ENCODE measurements at places on chromosomes 1 and 21.

DNA sequence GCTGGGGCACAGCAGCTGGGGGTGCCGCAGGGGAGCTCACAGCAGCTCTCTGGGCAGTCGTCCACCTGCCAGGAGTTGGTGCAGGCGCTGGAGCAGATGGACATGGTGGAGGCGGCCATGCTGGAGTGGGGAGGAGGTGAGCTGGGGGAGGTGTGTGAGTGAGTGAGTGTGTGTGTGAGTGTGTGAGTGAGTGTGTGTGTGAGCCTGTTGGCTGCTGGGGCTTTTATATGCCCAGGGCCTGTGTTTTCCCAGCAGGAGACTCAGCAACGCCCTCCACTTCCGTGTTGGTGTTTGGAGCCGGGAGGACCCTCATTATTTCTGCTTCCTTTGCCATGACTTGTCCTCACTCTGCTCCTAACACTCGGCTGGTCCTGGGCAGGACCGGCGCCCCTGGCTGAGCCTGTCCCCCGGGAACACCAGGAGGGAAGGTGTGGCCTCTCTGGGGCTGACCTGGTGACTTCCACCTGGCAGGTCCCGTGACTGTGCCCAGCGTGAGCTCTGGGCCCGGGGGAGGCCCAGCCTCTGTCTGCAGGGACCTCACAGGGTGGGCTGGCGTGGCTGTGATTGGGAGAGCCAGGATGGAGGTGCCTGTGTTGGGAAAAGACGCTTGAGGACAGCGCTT, at the start of gene KRTAP10-2:
KRTAP10-2 (minus strand) TSS at position 166 of the 622 bp plus-strand sequence; CDS start at position 119, 47 bp downstream.
- DNase-seq: no peak

DNA sequence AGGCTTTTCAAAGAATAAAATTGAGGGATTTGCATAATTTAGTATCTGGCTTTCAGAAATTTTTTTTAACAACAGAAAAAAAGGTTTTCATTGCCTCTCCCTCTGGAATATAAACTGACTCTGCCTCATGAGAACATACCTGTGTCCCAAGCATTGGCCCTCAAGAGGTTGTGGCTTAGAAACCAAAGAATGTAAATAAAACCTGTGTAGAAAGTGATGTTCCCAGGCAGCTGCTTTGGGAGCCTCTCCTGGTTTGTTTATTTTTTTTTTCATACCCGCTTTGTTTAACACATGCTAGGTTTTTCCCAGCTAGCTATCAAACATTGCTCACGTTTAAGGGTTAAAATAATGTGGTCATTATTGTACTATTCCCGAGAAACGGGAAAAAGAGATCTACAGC, 40.5 kb upstream of the IFNAR2 start:
- DNase-seq: no peak

DNA sequence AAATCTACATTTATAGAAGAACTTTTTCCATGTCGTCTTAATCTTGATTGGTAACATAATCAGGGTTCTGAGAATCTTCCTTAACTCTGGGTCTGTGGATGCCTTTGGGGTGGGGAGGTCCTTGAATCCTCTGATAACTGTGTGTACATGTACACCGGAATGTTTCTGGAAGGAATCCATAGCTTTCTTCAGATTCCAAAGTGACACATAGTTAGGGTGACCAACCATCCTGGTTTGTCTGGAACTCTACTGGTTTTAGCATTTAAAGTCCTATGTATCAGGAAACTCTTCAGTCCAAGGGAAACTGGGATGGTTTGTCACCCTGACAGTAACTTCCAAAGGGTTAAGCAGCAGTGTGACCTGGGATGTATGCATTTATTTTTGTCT, 16.8 kb downstream of the STRIP1 start:
- DNase-seq: no peak

DNA sequence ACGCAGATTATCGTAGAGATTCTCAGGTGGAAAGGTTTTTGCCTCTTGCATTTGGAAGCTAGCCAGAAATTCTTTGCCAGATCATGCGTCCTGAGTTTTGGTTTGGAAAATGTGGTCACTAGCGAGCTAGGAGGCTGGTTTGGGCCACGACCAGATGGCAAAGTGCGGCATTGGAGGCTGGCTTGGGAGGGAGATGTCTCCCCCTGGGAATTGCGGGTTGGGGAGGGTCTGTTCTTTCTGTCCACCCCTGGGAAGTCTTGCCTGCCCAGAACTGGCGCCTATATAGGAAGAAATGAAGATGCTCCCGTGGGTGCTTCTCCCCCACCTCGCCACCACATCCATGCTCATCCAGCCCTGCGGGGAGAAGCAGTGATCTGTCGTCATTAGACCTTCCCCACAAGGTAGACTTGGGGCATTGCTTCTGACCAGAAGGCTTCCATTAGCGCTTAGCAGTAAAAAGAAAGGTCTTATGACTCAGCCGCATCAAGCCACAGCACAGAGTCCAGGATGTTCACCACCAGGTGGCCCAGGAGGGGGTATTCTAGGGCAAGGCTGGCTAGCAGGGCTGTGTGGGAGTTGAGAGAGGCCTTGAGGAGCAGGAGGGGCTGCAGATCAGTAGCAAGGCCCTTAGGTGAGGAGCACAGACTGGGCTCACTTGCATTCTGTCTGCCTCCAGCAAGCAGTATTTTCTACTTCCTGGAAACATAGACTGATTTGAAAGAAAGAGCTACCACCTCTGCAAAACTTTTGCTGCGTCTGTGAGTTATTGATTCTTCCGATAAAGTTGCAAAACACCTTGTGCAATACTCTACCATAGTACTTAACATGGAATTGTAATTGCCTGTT, 1.5 kb upstream of the PTP4A2 start:
- peak; percentile 64 for DNase-seq

DNA sequence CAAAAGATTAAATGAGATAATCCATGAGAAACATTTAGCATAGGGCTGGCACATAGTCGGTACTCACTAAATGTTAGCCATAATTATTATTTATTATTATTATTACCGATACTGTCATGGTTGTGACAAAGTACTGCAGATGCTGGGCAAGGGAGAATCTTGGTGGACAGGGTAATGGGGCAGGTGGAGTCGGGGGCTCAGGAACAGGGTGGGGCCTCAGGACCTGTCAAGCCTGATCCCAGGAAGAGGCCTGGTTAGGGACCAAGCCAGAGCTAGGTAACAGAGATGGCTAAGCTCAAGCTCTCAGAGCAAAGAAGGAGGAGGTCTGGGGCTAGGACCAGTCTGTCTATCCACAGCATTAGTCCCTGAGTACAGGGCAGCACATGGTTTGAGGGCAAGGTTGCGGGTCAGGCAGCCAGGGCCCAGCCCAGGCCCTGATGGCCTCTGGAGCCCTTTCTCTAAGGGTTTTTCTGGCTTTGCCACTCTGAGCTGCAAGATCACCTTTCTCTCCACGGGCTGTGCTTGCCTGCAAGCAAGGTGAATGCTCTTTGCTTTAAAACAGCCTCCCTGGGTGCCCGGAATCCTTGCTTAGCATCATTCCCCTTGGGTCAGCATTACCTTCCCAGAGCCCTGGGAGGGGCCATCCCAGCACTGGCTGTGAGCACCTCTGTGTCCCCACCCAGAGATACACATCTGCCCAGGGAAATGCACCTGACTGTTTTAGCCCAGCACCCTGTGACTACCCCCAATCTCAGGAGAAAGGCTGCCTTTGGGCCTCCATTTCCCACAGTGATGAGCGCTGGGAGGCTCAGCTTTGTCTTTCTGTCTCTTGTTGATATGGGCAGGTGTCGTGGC, 572.0 kb downstream of the PTPRU start:
- no peak for DNase-seq

DNA sequence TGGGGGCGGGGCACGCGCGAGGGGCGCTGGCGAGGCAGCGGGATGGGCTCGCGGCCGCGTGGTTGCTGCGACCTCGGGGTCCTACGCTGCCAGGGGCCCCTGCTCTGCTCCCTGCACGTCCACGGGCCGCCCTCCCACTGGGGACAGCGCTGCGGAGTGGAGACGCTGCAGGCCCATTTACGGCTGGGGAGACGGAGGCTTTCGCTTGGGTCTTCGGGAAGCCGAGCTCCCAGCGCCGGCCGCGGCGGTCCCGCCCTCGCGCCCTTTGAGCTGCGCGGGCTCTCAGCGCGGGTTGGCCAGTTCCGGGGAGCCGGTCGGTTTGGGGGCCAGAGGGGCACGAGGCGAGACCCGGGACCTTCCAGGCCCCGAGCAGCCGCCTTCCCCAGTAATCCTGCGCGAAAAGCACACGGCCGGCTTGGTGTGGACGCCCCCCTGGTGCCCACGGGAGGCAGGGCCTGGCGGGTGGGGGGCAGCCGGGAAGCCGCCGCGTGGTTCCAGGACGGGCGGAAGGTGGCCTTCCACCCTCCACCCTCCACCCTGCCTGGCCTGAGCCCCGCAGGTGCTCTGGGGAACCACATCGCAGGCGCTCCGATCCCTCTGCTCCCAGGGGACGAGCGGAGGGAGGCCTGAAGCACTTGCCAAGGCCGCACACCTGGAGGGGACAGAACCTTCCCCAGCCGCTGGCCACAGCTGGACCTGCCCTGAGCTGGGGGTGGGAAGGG, 570 bp upstream of the PEX10 start:
- peak; percentile 25 for DNase-seq

DNA sequence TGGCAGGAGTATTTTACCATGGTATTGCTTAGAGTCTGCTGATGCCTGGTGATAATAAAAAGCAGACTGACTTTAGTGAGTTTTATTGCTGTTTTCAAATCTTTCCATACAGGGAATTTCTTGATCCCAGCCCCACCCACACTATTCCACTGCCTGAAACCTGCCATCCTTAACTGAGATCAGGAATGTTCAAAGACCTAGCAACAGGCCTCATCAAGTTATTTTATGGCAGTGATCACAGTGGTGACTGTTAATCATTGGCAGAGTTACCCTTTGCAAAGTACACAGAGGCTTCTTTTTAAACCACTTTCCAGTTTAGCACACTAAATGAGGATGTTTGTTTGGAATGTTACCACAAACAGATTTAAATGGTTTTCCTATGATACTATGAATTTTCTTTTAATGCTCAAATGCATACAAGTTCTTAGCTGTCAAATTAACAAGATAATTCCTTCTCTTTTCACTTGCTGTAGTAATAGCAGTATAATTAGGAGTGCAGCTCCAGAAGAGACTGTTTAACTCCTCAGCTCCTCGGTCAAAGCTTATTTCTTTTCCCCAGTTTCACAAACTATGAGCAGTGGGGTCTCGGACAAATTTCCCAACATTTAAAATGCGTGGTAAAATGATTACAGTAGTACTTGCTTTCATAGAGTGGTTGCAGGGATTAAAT, 69.9 kb upstream of the USP25 start:
- DNase-seq: no peak

GRCh38 chr1:187261637-187262036, 432.9 kb downstream of the PLA2G4A start:
- DNase-seq: no peak

- no peak for DNase-seq
These were observed 33.0 kb downstream of the PGM1 start for GRCh38 chr1:63626222-63626621.

GRCh38 chr1:59128239-59128736, 168.6 kb upstream of the FGGY start:
- DNase-seq: no peak

DNA sequence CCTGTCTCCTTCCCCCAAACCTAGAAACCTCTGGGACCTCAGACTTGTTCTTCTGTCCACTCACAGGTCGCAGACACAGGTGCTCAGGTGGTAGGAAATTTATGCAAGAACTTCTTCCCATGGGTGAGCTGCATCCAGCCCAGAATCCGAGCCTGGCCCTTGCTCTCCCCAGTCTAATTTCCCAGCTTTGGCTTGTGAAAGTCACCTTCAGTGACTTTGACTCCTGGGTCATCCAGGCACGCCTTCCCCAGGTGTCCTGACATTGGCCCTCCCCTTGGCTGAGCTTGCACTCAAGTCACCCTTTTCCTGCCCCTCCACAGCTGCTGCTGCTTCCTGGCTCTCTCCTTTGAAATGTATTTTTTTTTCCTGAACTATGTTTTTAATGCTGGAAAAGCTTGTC, 6.6 kb downstream of the IPO13 start:
- no peak for DNase-seq

GRCh38 chr1:109818988-109819764, 55.5 kb upstream of the EPS8L3 start:
- DNase-seq: no peak

DNA sequence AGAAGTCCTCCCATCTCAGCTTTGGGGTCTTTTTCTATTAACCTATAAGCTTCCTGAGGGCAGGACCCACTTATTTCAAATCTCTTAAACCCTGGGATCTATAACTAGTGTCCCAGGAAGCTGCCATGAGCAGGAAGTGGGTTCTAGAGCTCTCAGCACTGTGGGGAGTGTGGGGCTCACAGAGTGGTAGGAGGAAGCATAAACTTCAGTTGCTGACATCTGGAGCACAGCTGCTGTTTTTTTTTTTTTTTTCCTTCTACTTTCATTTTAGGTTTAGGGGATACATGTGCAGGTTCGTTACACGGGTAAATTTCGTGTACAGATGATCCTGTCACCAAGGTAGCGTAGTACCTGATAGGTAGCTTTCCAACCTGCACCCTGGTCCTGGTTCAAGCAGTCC, 59.3 kb downstream of the AK4 start:
- DNase-seq: no peak

GRCh38 chr21:27831816-27832569, 865.1 kb upstream of the ADAMTS5 start:
- no peak for DNase-seq

DNA sequence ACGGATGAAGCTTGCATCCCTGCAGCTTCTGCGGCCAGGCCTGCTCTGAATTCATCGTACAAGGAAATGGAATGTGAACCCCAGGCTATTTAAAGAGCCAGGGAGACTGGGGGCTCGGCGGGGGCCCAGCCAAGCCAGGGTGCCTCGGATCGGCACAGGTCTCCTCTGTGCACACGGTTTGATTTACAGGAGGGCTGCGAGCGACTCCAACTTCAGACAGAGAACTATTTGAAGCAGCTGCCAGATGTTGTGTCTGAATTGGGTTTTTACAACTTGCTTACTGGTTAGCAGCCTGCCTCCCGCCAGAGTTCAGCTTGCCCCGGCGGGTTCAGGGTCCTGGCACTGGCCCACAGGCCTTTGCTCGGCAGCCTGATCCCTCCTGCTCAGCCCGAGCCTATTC, 83.2 kb downstream of the SPSB1 start:
- DNase-seq: no peak

DNA sequence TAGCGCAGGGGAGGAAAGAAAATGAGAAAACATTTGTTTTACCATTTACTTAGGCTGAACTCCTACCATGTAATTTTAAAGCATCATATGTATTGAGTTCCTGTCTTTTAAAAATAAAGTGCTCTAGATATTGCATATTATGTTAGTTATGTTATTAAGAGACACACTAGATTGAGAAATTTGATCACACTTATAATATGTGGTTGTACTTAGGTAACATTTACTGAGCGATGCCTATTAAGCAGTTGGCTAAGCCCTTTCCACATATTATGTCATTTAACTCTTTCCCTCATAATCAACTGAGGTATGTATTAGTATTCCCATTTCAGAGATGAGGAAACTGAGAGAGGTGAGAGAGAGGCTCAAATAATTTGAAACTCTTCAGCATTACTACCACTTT, 4.5 kb upstream of the LRRC8D start:
- DNase-seq: no peak

- DNase-seq: no peak
These were observed 4.7 kb downstream of the LAX1 start for GRCh38 chr1:203769505-203770343.

DNA sequence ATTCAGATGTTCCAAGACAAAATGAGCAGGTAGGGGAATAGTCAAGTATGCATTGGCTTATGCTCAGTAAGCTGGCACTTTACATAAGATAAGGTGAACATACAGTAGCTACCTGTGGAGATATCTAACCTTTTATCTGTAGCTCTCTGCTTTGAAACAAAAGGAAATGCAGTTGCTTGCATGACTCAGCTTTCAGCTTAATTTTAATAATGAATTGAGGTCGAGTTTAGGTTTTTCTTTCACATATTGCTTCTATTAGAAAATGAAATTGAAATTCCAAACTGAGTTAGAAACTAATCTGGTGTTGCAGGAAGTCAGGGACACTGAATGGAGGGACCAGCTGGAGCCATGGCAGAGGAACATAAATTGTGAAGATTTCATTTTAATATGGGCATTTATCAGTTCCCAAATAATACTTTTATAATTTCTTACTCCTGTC, 8.3 kb downstream of the FRRS1 start:
- DNase-seq: no peak

Data from stimulated activated CD4-positive, alpha-beta T cell treated with anti-CD3 and anti-CD28 coated beads, Interleukin-12 subunit alpha, Interleukin-12 subunit beta, amount 100 ng/mL, for 4 hours (primary cell).